Bladder microvascular endothelial cell (primary cell): ENCODE measurements at places on chromosomes 5 and 9. TPM values are rescaled to one million over a fixed set of nuclear protein-coding genes. Genes with fewer than 3 reads are reported as not detected.

The PPP2CA gene
- 43.4 and 88.9 TPM in 2 replicates for total RNA-seq

The VLDLR gene
- 7.4 and 26.9 TPM in 2 replicates for total RNA-seq

The TRIM36 gene
- total RNA-seq = 0.38 and 0.49 TPM in 2 replicates

The BHMT2 gene
- total RNA-seq = 0.16 and 1.3 TPM in 2 replicates

The RAPGEF6 gene
- 19.1 and 44.7 TPM in 2 replicates for total RNA-seq

The AHRR gene
- 3.5 and 10.0 TPM in 2 replicates for total RNA-seq

The DIRAS2 gene
- 0.13 TPM in 1 of 2 replicates, not detected in the other for total RNA-seq

The GRM6 gene
- total RNA-seq = not detected in 2 replicates

The RAB3C gene
- total RNA-seq = 1.1 and 2.3 TPM in 2 replicates

The DUSP1 gene
- total RNA-seq = 75.9 and 93.9 TPM in 2 replicates

The STING1 gene
- total RNA-seq = 39.1 and 53.7 TPM in 2 replicates

The CCL21 gene
- 0.76 TPM in 1 of 2 replicates, not detected in the other for total RNA-seq

The PCDH1 gene
- 191 and 196 TPM in 2 replicates for total RNA-seq

The NUTM2F gene
- total RNA-seq = not detected in 2 replicates

The NTNG2 gene
- total RNA-seq = under 0.01 TPM in 1 of 2 replicates, not detected in the other

The ORM2 gene
- total RNA-seq = not detected in 2 replicates

The LCN6 gene
- total RNA-seq = not detected in 2 replicates

The CCL27 gene
- total RNA-seq = 0.16 TPM in 1 of 2 replicates, not detected in the other

The EGFL7 gene
- total RNA-seq = 374 and 420 TPM in 2 replicates

The SHISAL2B gene
- not detected in 2 replicates for total RNA-seq

The PCDHB13 gene
- total RNA-seq = 0.32 and 3.3 TPM in 2 replicates

The PTGES gene
- total RNA-seq = 0.32 and 0.94 TPM in 2 replicates

The KIF12 gene
- total RNA-seq = 0.06 TPM in 1 of 2 replicates, not detected in the other

The RASGRF2 gene
- total RNA-seq = 31.1 and 39.3 TPM in 2 replicates

The DOCK8 gene
- total RNA-seq = 0.81 and 8.6 TPM in 2 replicates

The PRDM9 gene
- total RNA-seq = not detected in 2 replicates

The GPR150 gene
- 0.06 TPM in 1 of 2 replicates, not detected in the other for total RNA-seq

The GPR107 gene
- 13.9 and 113 TPM in 2 replicates for total RNA-seq

The DIPK1B gene
- total RNA-seq = 109 and 161 TPM in 2 replicates

The NR2F1 gene
- total RNA-seq = 4.5 and 63.9 TPM in 2 replicates

The ZBTB26 gene
- total RNA-seq = 1.9 and 5.5 TPM in 2 replicates

The PROB1 gene
- total RNA-seq = 2.1 and 5.8 TPM in 2 replicates

The CCL28 gene
- 0.81 and 2.0 TPM in 2 replicates for total RNA-seq

The ANXA1 gene
- total RNA-seq = 1,056 and 1,273 TPM in 2 replicates

The PCDHA9 gene
- 0.06 TPM in 1 of 2 replicates, not detected in the other for total RNA-seq

The GABRP gene
- total RNA-seq = 0.49 and 1.5 TPM in 2 replicates
